ENCODE measurements at places on chromosomes 3 and 15. TPM values are rescaled to one million over a fixed set of nuclear protein-coding genes. Genes with fewer than 3 reads are reported as not detected.

The NTRK3 gene
- 21.7 TPM for total RNA-seq

The CLDN16 gene
- not detected for total RNA-seq

The GRK7 gene
- total RNA-seq: not detected

The AGBL1 gene
- not detected for total RNA-seq

The SPINK8 gene
- not detected for total RNA-seq

The RAP2B gene
- total RNA-seq: 8.4 TPM

The CYFIP1 gene
- total RNA-seq: 66.5 TPM

The FILIP1L gene
- total RNA-seq: 0.24 TPM

The P2RY14 gene
- not detected for total RNA-seq

The ZNF445 gene
- 1.8 TPM for total RNA-seq

The PRSS50 gene
- not detected for total RNA-seq

The IRAK2 gene
- 32.0 TPM for total RNA-seq
